Fibroblast of the aortic adventitia (primary cell): ENCODE measurements at places on chromosomes 2 and 18.

DNA sequence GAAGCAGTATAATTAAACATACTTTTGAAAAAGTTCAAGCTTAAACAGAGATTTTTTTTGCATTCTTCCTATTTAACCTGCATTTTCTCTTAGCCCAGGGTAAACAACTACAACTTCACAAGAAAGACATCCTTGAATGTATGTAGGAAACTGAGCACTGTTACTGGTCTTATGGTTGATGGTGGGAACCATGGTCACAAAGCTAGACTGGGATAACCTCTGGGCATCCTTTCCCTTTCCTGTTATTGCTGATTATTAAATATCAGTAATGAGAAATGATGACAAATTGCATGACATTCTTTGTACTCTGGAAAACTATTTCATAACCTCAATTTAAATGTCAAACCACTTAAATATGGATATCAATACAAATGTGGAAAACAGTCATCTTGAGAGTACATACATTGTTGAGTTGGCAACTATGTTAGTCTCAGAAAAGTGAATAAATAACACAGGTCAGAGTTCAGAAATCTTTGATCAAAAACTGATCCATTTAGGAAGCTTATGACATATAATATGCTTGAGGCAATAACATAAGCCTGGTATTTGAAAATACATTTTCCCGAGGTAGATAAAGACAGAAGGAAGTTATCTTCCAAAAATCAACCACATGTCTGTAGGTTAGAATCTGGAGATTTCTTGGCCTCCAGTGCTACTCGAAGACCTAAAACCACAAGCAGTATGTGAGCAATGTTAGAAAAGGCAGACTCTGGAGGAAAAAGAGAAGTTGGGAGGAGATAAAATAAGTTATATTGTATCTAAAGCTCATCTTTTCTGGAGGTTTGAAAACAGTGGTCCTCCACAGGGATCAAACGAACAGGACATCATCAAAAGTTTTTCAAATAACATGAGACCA lies 65.2 kb upstream of the ST8SIA5 start:
- no peak for DNase-seq

- no peak for DNase-seq
Observed at GRCh38 chr2:167875529-167875928, 371.9 kb downstream of the STK39 start.

GRCh38 chr2:8197101-8197500 lies 484.8 kb upstream of the ID2 start:
- DNase-seq = peak; percentile 70

DNA sequence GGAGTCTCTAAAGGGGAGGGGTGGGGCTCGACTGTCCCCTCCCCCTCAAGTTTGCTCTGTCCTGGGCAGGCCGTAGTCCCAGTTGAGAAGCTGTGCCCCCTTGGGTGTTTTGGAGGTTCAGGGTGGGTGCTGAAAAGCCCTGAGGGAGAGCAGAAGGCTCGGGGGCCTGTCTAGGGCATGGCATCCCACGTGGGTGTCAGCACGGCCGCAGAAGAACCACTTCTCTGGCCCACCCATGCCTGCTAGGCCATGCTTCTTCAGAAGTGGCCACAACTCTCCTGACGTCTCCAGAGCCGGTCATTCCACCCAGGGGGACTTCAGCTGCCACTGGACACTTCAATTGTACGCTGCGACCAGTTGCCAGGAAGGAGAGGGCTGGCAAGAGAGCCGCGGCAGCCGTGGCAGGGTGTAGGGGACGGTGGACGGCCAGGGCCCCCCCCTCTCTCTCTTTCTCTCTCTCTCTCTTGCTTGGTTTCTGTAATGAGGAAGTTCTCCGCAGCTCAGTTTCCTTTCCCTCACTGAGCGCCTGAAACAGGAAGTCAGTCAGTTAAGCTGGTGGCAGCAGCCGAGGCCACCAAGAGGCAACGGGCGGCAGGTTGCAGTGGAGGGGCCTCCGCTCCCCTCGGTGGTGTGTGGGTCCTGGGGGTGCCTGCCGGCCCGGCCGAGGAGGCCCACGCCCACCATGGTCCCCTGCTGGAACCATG lies at the start of gene INPP5D:
INPP5D (plus strand) TSS at position 546 of the 704 bp plus-strand sequence; CDS start at position 683, 137 bp downstream.
- no peak for DNase-seq

DNA sequence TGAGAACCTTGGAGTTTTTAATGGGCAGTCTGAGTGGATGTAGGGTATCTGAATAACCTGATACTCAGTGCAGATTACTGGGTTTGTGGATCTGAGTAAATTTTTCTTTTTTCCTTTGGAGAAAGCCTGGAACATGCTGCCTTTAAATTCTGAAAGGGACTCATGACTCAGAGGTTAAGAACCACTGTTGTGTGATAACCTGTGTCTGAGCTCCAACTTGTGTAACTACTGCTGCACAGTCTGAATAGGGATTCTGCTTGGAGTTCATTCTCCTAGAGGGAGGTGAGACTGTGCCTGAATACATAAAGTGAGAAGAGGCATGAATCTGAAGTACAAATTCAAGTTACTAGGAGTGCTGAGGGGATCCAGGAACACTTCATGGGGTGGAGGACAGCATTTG lies 36.2 kb downstream of the KDM3A start:
- DNase-seq = peak; percentile 74
